Activated CD4-positive, alpha-beta T cell treated with anti-CD3 and anti-CD28 coated beads, Interleukin-2, amount 50 U/mL, for 24 hours (primary cell): ENCODE measurements at places on chromosomes 7 and 10.
A peak's percentile ranks its signal among the peaks of the same experiment; 100 is the strongest.

- DNase-seq, result no peak
These were observed 25.0 kb upstream of the CNNM1 start for GRCh38 chr10:99303899-99304861.

GRCh38 chr7:2487586-2488271 lies 11.5 kb upstream of the GRIFIN start:
- DNase-seq, result no peak

- DNase-seq, result no peak
These were observed 452.3 kb downstream of the DNAJB6 start for GRCh38 chr7:157789094-157789493.

GRCh38 chr10:29689001-29689400 lies 54.2 kb upstream of the SVIL start:
- peak; percentile 22 for DNase-seq

DNA sequence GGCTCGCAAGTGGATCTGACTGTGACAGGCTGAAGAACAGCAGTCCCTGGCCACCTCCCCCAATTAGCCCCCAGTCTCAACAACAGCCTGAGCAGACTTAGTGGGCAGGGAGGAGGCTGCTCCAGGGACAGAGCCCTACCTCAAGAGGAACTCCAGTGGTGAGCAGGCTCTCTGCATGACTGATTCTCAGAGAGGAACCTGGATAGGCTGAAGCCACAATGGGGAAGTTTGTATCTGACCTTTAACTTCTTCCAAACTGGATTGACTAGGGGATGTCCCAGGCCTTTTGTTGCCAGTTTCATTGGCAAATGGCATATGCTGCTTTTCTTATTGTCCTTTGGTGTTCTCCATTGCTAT lies 93.0 kb downstream of the ARHGAP22 start:
- no peak for DNase-seq

GRCh38 chr10:4217187-4217586 lies 432.2 kb upstream of the KLF6 start:
- no peak for DNase-seq

DNA sequence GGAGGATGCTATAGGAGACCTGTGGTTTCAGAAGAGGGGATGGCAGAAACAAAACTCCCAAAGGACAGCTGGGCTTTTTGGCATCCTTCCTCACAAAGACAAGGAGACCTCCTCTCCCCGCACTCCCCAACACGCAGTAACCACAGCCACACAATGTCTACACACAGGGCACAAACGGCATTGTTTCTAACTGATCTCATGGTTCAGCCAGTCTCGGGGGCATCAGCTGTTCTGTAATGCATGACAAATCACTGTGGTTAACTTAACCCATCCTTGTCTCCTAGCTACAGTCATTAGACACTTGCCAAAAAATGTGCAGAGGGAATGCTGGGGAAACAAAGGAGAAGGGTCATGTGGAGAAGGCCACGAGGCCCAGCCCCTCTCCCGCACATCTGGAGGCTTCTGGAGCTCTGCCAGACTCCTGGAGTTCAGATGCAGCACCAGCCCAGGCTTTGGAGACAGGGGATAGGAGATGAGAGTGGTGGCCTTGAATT lies 7.6 kb upstream of the ADAMTS14 start:
- no peak for DNase-seq

DNA sequence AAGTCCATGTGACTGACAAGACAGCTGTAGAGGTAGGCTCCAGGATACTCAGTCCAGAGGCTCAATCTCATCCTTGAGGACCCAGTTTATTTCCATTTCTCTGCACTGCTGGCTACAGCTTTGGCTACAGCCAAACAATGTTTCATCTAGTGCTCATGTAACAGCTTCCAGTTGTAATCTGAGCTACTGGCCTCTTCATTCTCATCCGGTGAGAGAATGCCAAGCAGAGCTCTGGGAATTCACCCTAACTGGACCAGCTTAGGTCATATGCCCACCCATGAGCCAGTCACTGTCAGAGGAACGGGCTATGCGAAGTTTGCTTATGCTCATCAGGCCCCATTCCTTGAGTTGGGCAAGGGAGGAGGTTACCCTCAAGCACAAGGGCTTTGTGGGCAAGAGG lies 192.9 kb downstream of the EVX1 start:
- no peak for DNase-seq

DNA sequence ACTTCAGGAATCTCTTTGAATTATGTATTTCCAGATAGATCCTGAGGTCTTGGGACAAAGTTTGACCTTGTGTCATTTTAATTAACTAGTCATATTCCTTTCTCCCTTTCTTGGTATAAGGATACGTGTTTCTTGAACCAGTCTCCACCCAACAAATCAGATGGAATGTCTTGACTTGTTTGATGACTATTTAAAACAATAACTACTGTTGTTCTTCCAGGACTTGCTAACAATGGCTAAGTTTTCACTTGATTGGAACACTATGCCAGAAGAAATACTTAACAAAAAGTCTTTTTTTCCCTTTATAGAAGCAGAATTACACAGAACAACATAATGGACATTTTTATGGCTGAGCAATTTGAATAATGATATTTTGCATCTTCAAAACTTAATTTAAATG lies 43.0 kb upstream of the WIPF3 start:
- no peak for DNase-seq

DNA sequence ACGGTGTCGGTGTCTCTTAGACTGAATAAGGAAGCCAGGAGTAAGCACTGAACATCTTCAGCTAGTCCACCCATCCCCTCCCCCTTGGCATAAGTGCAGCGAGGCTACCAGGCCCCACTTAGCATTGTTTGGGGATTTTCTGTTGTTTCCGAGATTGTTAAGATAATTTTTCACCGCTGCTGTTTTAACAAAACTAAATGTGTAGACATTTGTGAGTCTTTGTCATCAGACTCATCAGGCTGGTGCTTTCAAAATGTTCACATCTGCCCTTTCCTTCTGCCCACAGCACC lies 21.0 kb upstream of the GOT1 start:
- DNase-seq, result no peak

GRCh38 chr7:111172564-111173257 lies 81.8 kb downstream of the LRRN3 start:
- no peak for DNase-seq

DNA sequence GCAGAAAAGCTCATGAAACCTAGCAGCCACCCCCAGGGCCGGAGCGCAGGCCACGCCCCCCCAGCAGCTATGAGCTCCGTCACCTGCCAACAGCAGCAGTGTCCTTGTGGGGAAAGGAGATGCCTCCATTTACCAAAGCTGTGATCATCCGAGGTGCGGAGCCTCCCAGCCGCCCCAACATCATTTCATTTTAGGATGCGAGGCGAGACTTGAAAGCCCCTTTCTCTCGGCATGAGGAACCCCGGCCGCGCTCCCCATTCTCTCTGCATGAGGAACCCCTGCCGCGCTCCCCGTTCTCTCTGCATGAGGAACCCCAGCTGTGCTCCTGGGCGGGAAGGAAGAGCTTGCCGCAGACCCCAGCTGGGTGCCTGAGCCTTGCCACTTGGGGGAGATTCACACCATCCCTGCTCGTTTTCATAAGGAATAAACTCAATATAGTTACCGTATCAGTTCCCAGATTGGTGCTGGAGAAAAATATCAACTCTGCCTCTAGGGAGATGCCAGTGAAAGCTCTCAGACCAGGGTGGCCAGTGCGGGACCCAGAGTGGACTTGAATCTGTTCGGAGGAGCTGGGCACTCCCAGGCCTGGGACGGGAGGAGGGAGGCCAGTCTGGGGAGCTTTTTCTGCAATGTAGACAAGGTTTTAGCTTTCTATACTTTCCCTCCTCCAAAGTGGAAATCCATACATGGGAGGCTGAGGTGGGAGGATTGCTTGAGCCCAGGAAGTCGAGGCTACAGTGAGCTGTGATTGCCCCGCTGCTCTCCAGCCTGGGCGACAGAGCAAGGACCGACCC lies 35.0 kb downstream of the JAKMIP3 start:
- no peak for DNase-seq

DNA sequence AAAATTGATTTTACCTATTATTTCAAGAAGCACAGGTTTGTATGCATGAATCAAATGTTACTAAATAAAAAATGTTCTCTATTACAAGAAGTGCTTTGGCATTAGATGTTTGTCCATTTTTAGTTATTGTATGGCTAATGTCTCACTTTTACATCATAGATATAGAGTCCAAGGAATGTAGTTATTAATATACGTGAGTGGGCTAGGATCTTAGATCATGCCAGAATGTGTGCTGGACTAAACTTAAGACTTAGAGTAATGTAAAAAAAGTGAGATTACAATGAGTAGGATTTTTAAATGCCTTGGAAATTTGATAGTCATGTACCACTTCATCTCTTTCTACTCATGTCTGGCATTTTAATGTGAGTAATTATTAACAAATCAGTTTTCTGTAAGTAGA lies 196.6 kb downstream of the ARL4A start:
- no peak for DNase-seq

DNA sequence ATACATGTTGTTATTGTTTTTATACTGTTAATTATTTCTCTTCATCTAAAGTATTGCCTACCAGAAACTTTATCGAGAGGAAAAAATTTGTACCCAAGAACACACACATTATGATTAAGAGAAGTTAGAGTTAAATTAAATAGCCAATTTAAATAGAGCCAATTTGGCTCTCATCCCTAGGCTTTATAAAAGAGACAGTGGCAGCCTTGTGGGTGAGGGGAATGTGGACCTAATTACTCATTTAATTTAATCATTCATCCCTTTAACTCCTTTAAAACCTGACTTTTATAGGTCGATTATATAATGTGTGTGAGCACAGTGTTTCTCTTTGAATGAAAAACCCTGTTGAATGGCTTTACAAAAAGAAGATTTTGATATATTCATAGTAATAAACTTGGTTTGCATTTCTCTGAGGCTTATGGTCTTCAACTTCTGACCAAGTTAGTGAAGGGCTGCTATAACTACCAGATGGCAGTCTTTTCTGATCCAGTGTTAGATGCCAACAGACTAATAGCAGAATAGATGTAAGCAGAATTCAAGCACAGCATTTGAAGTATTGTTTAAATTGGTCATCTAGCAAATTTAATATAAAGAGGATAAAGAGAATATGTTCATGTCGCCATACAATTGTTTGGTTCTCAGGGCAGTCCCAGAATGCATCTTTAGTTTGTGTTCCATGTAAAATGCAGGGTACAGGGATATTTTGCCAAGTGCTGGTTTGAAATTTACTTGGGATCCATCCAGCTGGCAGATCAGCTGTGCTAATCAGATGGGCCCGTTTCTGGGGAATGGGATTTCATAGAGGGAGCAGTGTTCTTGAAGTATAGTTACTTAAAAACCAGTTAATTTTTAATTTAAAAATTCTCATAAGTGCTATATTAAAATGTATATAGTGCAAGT lies 25.3 kb downstream of the ADD3 start:
- no peak for DNase-seq

- no peak for DNase-seq
These were observed 85.5 kb downstream of the XRCC2 start for GRCh38 chr7:152590481-152590880.

- DNase-seq, result no peak
These were observed 96.1 kb upstream of the SHH start for GRCh38 chr7:155908385-155908784.

DNA sequence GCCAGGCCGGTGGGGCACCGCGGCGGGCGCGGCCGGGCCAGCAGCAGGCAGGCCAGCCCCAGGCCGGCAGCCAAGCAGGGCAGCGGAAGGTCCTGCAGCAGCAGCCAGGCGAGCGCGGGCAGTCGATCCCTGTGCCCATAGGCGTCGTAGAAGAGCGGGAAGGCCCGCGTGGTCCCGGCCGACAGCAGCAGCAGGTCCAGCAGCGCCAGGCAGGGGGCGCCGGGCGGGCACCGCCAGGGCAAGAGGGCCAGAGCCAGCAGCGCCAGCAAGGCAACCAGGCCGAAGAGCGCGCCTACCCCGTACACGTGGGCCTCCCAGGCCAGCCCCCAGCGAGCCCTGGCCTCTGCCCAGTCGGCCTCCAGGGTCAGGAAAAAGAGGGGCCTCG lies 8.4 kb upstream of the RBM28 start:
- no peak for DNase-seq

DNA sequence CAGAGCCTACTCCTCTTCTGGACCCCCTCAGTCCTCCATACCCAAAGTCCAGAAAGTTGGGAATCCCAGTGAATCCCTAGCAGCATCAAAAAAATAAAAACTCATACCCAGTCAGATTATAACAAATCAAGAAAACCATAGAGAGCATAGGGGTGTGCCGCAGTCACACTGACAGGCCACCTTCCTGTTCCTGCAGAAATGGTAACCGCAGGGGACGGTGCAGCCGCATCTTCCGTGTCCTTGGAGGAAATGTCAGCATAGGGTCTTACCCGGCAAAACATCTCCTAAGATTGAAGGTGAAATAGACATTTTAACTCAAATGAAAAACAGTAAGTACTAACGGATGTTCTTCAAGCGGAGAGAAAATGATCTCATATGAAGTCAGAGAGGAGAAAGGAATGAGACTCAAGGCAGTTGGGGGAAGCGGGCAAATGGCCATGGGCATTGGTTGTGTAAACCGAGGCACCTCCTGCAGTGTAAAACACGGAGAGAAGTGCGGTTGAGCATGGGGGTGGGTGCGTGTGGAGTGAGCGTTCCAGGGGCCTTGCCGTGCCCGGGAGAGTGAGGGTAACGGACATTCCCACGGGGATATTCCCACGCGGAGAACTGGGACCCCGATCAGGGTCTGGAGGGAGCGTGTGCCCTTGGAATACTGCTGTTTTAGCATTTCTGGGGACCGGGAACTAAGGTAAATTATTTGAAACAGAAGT lies 110.8 kb downstream of the NKX6-2 start:
- no peak for DNase-seq

DNA sequence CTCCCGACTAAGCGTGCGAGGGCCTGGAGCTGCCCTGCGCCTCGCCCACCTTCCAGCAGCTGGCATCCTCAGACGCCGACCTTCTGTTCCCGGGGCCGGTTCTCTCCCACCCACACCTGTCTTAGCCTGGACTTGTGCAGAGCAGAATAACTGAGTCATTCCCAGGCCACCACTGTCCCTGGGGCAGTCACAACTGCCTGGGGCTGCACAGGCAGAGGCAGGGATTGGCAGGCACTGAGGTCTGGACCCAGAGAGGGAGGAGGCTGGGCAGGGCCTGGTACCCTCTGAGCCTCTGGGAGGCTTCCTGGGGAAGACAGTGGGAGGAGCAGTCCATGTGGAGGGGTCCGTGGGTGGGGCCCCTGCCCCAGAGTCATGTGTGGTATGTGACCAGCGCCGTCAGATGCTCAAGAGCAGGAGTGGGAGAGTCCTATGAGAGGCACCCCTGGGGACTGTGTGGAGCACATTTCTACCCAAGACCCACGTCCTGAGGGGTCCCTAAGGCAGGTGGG lies 74.3 kb downstream of the NKX6-2 start:
- DNase-seq, result no peak
